Sigmoid colon (tissue), 7 donors: ENCODE measurements at places on chromosomes 12 and 14. TPM values are rescaled to one million over a fixed set of nuclear protein-coding genes. Genes with fewer than 3 reads are reported as not detected.

DNA sequence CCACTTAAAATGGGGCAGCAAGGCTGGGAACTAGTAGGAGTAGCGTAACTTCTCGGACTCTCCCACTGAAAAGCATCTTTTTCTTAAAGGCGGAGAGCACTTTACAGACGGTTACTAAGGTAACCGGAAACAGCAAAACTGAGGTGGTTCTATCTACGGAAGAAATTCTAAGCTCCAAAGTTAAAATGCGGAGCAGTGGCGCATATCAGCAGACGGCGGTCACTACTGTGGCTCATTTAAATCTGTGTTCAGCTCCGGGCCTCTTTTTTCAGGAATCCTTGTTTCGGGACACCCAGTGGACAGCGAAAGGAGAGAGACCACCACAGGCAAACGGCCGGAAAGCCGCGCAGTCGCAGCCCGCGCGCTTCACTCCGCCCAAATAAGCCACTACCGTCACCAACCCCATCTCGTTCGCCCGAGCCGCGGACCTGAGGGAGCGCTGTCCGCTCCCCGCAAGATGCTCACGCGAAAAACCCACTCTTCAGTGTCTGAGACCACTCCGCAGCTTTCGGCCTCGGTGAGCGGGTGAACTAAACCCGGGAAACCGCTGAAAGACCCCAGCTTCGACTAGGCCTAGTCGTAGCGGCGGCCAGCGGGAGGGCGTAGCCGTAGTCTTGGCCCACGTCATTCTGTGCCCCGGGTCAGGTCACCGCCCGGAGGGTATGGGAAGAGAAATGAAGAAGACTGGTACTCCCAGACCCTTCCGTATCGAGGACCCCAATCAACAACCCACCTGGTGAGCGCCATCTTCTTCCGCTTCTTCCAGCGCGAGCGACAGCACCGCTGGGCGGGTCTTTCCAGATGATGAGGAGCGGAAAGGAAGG lies at the start of gene SNW1:
Gene SNW1, minus strand, starts transcription at position 776 of the 824 bp plus-strand sequence. Its CDS starts 29 bp downstream, at position 747.
- H3K36me3 ChIP-seq, result no peaks in the 10 kb centered on the region
- peak; percentile 97 for DNase-seq
- peaks cover 41% of the 10 kb centered on the region for H3K4me1 ChIP-seq
- H3K4me3 ChIP-seq, result peak within 1 kb of the TSS; percentile 88
- peak within 1 kb of the TSS; percentile 95 for H3K27ac ChIP-seq
- H3K27me3 ChIP-seq, result no peaks in the 10 kb centered on the region

GRCh38 chr12:91001306-91001705 lies 3.5 kb downstream of the EPYC start:
- no peak for DNase-seq
- H3K36me3 ChIP-seq, result no peaks in the 10 kb centered on the region
- H3K27ac ChIP-seq, result no peak overlapping the region

- no peak for DNase-seq
- no peaks in the 10 kb centered on the region for H3K36me3 ChIP-seq
- H3K4me1 ChIP-seq, result peaks cover 37% of the 10 kb centered on the region
- no peaks in the 10 kb centered on the region for H3K27me3 ChIP-seq
- H3K4me3 ChIP-seq, result peak overlapping the region; percentile 23
Observed at GRCh38 chr12:14394317-14395073, 29.0 kb downstream of the ATF7IP start.

GRCh38 chr14:69131176-69131575 lies 21.7 kb downstream of the DCAF5 start:
- H3K4me1 ChIP-seq, result peaks cover 44% of the 10 kb centered on the region
- H3K27me3 ChIP-seq, result no peaks in the 10 kb centered on the region
- DNase-seq, result no peak
- no peak overlapping the region for H3K4me3 ChIP-seq

- DNase-seq, result no peak
- peaks cover 43% of the 10 kb centered on the region for H3K27me3 ChIP-seq
- H3K36me3 ChIP-seq, result peaks cover 15% of the 10 kb centered on the region
Observed at GRCh38 chr14:102930138-102930752, 7.8 kb downstream of the AMN start.

DNA sequence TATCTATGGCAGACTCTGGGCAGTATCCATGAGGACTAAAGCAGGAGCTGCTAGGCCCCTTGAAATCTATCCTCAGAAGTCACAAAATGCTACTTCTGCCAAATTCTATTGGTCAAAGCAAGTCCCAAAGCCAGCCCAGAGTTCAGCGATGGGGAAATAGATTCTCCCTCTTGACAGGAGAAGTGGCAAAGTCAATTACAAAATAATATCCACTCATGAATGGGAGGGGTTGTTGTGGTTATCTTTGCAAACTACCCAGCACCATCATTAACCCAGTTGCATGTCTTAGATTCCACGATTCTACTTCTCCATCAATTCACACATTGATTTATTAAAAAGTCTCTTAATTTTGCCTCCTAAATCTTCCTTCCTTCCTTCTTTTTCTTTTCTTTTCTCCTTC lies 30.7 kb upstream of the STXBP6 start:
- H3K27ac ChIP-seq, result no peak overlapping the region
- no peak for DNase-seq
- no peaks in the 10 kb centered on the region for H3K27me3 ChIP-seq
- no peaks in the 10 kb centered on the region for H3K36me3 ChIP-seq
- H3K4me1 ChIP-seq, result no peaks in the 10 kb centered on the region

GRCh38 chr12:26935636-26936378 lies 2.0 kb downstream of the INTS13 start:
- no peak for DNase-seq
- H3K4me3 ChIP-seq, result no peak overlapping the region
- H3K4me1 ChIP-seq, result peaks cover 34% of the 10 kb centered on the region

DNA sequence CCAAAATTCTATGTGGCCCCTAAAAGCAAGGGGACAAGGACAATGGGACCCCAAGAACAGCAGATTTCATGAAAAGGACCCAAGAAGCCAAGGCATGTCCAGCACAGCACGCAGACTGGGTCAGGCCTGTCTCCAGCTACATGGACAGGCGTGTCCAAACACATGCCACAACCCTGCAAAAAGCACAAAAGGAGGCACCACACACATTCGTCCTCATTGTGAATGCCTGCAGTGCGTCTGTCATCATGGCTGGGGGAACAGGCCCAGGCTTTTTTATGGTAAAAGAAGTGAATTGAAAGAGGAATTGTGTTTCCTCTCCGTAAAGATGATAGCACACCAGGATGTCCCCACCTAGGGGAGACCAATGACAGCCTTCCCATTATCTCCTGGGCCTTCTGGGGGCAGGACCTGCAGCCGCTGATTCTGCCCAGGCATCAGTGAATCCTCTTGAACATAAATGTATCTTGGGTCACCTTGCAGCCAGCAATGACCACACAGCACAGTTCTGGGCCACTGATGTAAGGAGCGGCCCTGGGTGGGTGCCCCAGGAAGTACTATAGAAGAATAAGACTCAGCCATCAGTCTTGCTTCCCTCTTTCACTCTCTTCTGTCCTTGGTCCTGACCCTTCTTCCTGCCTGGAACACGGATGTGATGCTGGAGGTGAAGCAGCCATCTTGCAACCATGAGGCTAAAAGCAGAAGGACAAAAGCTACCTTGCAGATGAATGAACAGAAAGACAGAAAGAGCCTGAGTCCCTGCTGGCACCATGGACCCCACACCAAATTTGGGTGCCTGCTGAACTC lies 29.8 kb upstream of the C14orf180 start:
- no peaks in the 10 kb centered on the region for H3K36me3 ChIP-seq
- H3K4me1 ChIP-seq, result no peaks in the 10 kb centered on the region
- H3K27me3 ChIP-seq, result peaks cover 18% of the 10 kb centered on the region
- peak; percentile 30 for DNase-seq

Gene ABCC9
- 39.2 TPM for total RNA-seq
